Small intestine (tissue), 16 donors: ENCODE measurements at places on chromosomes 7 and 10. TPM values are rescaled to one million over a fixed set of nuclear protein-coding genes. Genes with fewer than 3 reads are reported as not detected.
A peak's percentile ranks its signal among the peaks of the same experiment; 100 is the strongest.

- peak; percentile 35 for DNase-seq
Observed at GRCh38 chr7:105656922-105657521, 75.7 kb upstream of the EFCAB10 start.

DNA sequence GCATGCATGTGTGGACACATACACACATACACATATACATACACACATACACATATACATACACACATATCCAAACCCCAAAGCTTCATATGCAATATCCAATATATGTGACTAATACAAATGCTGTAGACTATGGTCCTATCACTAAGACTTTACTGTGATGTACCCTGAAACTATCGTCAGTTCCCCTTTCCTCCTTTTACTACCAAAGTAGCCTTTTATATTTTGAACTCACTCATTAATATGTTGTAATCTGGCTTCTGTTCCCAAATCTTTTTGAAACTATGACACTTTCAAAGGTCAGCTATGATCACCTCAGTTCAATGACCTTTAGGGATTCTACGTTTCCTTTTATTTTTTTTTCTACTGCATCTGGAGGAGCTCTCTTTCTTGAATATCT is 64.8 kb upstream of the TFEC start:
- no peak for DNase-seq

DNA sequence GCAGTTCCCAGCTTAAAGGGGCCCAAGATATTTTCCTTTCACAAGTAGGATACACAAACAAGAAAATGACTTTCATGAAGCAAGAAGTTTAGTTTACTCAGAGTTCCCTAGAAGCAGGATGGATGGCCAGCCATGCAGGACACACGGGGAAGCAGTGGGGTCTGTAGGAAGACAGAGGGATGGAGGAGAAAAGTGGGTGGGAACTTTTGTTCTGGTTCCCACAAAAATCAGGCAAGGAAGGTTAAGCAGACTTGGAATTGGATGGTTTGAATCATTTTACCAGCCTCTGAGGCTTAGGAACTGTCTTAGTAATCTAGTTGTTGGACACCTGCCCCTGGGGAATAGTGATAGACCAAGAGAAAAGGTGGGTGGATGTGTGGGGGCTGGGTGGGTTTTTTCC is 263.3 kb upstream of the VSTM2A start:
- no peak for DNase-seq

- DNase-seq, result no peak
Observed at GRCh38 chr7:132082394-132082793, 493.9 kb downstream of the PLXNA4 start.

- no peak for DNase-seq
Observed at GRCh38 chr10:27383595-27384542, 120.2 kb upstream of the RAB18 start.

- DNase-seq, result no peak
Observed at GRCh38 chr7:36958111-36958733, 233.9 kb upstream of the AOAH start.

DNA sequence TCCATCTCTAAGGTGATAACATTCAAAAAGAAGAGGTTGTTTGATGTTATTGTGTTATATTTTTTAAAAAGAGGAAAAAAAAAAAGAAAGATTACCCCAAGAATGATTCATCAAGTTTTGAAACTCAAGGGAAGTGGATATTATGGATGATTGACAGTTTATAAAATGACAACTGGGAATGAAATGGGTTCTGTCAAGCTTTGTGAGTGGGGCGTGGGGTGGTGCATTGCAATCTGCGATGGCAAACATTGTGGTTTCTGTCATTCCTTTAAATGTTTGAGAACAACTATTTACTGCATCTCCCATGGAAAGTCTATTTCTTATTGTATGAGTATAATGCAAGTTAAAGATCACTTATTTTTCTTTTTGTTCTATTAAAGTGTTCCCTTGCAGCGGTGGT is 297.0 kb downstream of the CCDC3 start:
- DNase-seq, result no peak

The NPFFR1 gene
- not detected for polyA plus RNA-seq

The GHRHR gene
- polyA plus RNA-seq, result not detected

The CUZD1 gene
- polyA plus RNA-seq, result 0.67 TPM

The SEMA3E gene
- 0.10 TPM for polyA plus RNA-seq

The ANKRD30A gene
- polyA plus RNA-seq, result not detected

The VIPR2 gene
- polyA plus RNA-seq, result not detected

The CDHR1 gene
- not detected for polyA plus RNA-seq

The CACNA2D1 gene
- 1.3 TPM for polyA plus RNA-seq
